ENCODE measurements at places on chromosomes 7 and 10. TPM values are rescaled to one million over a fixed set of nuclear protein-coding genes. Genes with fewer than 3 reads are reported as not detected.

The STK31 gene
- total RNA-seq, result 0.76 TPM

The LLCFC1 gene
- not detected for total RNA-seq

The C10orf143 gene
- 10.1 TPM for total RNA-seq

The SYT15B gene
- 0.12 TPM for total RNA-seq

The CFAP70 gene
- total RNA-seq, result 1.7 TPM

The SPAM1 gene
- total RNA-seq, result not detected

The ITGA8 gene
- total RNA-seq, result not detected

The ADCYAP1R1 gene
- total RNA-seq, result not detected

The NRG3 gene
- not detected for total RNA-seq

The PRF1 gene
- total RNA-seq, result 0.61 TPM

The KCNMA1 gene
- 3.3 TPM for total RNA-seq

The SMKR1 gene
- total RNA-seq, result 2.4 TPM

The C10orf53 gene
- not detected for total RNA-seq

The CPA2 gene
- not detected for total RNA-seq

The PRRT4 gene
- not detected for total RNA-seq

The ARMC10 gene
- total RNA-seq, result 24.9 TPM

The AGR3 gene
- not detected for total RNA-seq

The NME8 gene
- not detected for total RNA-seq

The MMRN2 gene
- total RNA-seq, result 0.27 TPM

The TTYH3 gene
- total RNA-seq, result 25.4 TPM

The CCDC3 gene
- 0.07 TPM for total RNA-seq

The TDRD1 gene
- total RNA-seq, result 0.33 TPM

The PDE1C gene
- not detected for total RNA-seq

The UCN3 gene
- not detected for total RNA-seq

The NKX2-3 gene
- total RNA-seq, result not detected

The MSS51 gene
- total RNA-seq, result 5.2 TPM

The ST8SIA6 gene
- 0.13 TPM for total RNA-seq

The GLRX3 gene
- total RNA-seq, result 85.0 TPM

The INTS15 gene
- 49.9 TPM for total RNA-seq

The DPY19L1 gene
- 10.0 TPM for total RNA-seq

The TMEM178B gene
- 0.17 TPM for total RNA-seq

The PNLIPRP3 gene
- not detected for total RNA-seq

The NUDCD3 gene
- total RNA-seq, result 80.7 TPM

The SPDYE8 gene
- not detected for total RNA-seq

The ANXA8L1 gene
- not detected for total RNA-seq

The GPR37 gene
- total RNA-seq, result not detected

The OLAH gene
- total RNA-seq, result not detected

The STEAP1 gene
- total RNA-seq, result 0.86 TPM

The GATA3 gene
- total RNA-seq, result 0.53 TPM

The ZNF33B gene
- 34.0 TPM for total RNA-seq
